ENCODE measurements at places on chromosomes 6 and 20. TPM values are rescaled to one million over a fixed set of nuclear protein-coding genes. Genes with fewer than 3 reads are reported as not detected.

- peak; percentile 13 for DNase-seq
Measured at GRCh38 chr20:59221049-59221706, 57.6 kb downstream of the ZNF831 start.

ATF6B gene
- 7.5 TPM for total RNA-seq

DNA sequence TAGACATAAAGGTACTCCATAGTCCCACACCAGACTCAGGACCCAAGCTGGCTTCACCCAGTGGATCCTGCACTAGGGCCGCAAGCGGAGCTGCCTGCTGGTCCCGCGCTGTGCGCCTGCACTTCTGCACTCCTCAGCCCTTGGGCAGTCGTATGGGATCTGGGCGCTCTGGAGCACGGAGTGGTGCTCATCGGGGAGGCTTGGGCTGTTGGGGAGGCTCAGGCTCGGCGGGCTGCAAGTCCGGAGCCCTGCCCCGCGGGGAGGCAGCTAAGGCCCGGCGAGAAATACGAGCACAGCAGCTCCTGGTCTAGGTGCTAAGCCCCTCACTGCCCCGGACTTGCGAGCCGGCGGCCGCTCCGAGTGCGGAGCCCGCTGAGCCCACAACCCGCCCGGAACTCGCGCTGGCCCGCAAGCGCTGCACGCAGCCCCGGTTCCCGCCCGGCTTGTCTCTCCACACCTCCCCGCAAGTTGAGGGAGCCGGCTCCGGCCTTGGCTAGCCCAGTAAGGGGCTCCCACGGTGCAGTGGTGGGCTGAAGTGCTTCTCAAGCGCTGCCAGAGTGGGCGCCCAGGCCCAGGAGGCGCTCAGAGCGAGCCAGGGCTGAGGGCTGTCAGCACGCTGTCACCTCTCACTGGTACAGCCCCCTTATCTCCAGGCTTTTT lies 33.4 kb upstream of the GCNT2 start:
- DNase-seq, result no peak

DNA sequence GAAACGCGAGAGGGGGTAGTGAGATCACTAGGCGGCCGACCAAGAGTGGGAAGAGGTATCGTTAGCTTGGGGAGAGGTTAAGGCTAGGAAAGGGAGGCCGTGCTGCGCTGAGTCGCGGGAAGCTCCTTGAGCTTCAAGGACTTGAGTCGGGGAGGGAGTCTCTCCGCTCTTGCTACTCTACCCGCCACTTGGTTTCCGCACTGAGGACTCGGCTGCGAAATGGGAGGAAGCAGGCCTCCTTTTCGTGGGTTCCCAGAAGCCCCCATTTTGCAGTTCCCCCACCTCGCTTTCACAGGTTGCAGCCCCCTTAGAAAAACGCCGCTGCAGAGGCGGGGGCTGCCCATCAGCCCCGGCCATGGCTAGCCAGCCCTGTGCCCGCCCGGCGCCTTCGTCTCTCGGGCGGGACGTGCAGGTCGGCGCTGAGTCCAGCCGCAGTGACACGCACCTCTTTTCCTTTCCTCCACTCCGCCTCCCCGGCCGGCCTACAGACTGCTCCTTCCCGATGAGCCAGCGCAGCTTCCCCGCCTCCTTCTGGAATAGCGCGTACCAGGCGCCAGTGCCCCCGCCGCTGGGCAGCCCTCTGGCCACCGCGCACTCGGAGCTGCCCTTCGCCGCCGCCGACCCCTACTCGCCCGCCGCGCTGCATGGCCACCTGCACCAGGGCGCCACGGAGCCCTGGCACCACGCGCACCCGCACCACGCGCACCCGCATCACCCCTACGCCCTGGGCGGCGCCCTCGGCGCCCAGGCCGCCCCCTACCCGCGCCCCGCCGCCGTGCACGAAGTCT lies 4.9 kb downstream of the VGLL2 start:
- DNase-seq, result no peak

GRCh38 chr6:165615636-165616035 lies 47.4 kb downstream of the PDE10A start:
- DNase-seq, result no peak

DNA sequence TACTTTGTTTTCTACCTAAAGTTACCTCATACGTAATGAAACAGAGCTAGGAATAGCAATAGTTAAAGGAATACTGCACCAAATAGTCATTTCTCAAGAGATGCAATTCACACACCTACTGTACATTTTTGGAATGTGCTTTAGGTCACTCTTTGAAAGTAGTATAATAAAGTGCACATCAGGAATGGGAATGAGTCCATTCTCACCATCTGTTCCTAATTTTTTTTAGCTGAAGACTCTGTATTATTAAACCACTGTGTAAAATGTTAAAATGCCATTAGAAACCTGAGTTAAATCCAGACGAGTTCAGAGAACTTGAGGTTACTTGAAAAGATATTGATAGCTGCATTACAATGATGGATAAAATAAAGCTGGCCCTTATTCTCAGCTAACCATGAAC lies 51.9 kb upstream of the EPHA7 start:
- no peak for DNase-seq
